Panc1 (cell line): ENCODE measurements at places on chromosomes 6 and 20. TPM values are rescaled to one million over a fixed set of nuclear protein-coding genes. Genes with fewer than 3 reads are reported as not detected.

SLC22A23 gene
- 4.5 TPM for total RNA-seq

POPDC3 gene
- 29.2 TPM for total RNA-seq

MROH8 gene
- 1.8 TPM for total RNA-seq

CGAS gene
- total RNA-seq, result 38.4 TPM

EFCAB8 gene
- 1.1 TPM for total RNA-seq

C20orf144 gene
- total RNA-seq, result not detected

CST2 gene
- total RNA-seq, result not detected

ARMH2 gene
- not detected for total RNA-seq

TMEM244 gene
- not detected for total RNA-seq

PAX1 gene
- not detected for total RNA-seq

SLC23A2 gene
- total RNA-seq, result 14.6 TPM

LY86 gene
- not detected for total RNA-seq

GRM1 gene
- not detected for total RNA-seq

SPTLC3 gene
- total RNA-seq, result 0.03 TPM

CFAP206 gene
- 2.4 TPM for total RNA-seq

RIPPLY2 gene
- total RNA-seq, result 6.5 TPM
